ENCODE measurements at places on chromosomes 1 and 21.

GRCh38 chr21:38679534-38679933 is 126.2 kb upstream of the ETS2 start:
- DNase-seq = no peak

DNA sequence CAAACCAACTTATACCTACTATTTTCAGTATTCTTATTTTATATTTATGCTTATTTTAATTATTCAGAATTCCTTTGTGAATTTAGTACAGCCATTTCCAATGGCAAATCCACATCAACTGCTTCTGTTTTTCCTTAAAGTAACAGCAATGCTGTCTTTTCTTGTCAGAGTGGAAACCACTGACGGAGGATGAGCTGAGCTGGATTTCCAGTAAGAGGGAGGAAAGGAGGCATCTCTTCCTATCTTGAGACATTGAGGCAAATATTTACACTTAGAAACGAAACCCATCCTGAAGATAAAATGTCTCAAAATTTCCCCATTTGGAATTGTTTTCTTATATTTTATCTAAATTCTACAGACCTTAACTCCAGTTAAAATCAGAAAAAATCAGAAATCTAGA is 66.1 kb upstream of the SLC44A3 start:
- no peak for DNase-seq

GRCh38 chr1:17397910-17398695 is 26.1 kb downstream of the PADI6 start:
- DNase-seq = no peak

DNA sequence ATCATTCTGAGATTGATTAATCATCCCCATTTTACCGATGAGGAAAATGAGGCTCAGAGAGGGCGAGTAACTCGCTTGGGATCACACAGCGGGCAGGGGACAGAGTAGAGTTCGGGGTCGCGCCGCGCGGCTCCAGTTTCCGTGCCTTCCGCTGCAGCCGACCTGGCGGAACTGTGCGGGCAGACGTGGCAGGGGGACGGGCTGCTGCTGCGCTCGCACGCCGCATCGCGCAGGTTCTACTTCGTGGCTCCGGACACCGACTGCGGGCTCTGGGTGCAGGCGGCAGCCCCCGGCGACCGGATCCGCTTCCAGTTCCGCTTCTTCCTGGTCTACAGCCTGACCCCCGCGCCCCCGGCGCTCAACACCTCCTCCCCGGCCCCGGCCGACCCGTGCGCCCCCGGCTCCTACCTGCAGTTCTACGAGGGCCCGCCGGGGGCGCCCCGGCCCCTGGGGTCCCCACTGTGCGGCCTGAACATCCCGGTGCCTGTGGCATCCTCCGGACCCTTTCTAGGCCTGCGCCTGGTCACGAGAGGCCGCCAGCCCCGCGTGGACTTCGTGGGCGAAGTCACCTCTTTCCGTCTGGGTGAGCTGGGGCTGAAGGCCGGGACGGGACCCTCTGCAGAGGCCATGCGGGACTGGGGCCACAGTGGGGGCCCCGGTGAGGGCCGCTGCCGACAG is 2.3 kb downstream of the LDLRAD2 start:
- no peak for DNase-seq

GRCh38 chr1:106502659-106503058 is 553.8 kb upstream of the PRMT6 start:
- DNase-seq = no peak

GRCh38 chr1:220954321-220955075 is 75.3 kb downstream of the HLX start:
- DNase-seq = no peak

GRCh38 chr1:100433563-100433962 is 81.3 kb downstream of the CDC14A start:
- no peak for DNase-seq

- no peak for DNase-seq
Measured at GRCh38 chr1:225504776-225505175, 76.9 kb upstream of the LBR start.
